Sciatic nerve (tissue), 2 donors: ENCODE measurements at places on chromosomes 2 and 18. TPM values are rescaled to one million over a fixed set of nuclear protein-coding genes. Genes with fewer than 3 reads are reported as not detected.

Gene IL1F10
- not detected for total RNA-seq

Gene TUBA3D
- not detected for total RNA-seq

Gene PTPN18
- 44.7 TPM for total RNA-seq

Gene NAT8
- total RNA-seq: not detected

Gene LIPG
- 5.8 TPM for total RNA-seq

Gene FBLN7
- total RNA-seq: 2.3 TPM

Gene EPB41L3
- 73.1 TPM for total RNA-seq

Gene PARD6G
- 11.2 TPM for total RNA-seq

Gene TSN
- total RNA-seq: 53.0 TPM

Gene UCN
- total RNA-seq: 2.4 TPM

Gene TEKT4
- not detected for total RNA-seq

Gene NEDD4L
- total RNA-seq: 30.9 TPM

Gene DSG4
- total RNA-seq: not detected

Gene MROH2A
- not detected for total RNA-seq

Gene R3HDM1
- 32.5 TPM for total RNA-seq

Gene DLX1
- 0.94 TPM for total RNA-seq

Gene GAREM1
- total RNA-seq: 29.9 TPM

Gene WNT10A
- total RNA-seq: 0.94 TPM

Gene HRH4
- 0.36 TPM for total RNA-seq

Gene EDAR
- total RNA-seq: 0.22 TPM

Gene EMX1
- total RNA-seq: not detected

Gene DHX57
- total RNA-seq: 19.8 TPM

Gene VPS4B
- 60.4 TPM for total RNA-seq

Gene MATN3
- 8.8 TPM for total RNA-seq
